Dorsolateral prefrontal cortex (tissue), 122 donors: ENCODE measurements at places on chromosomes 12 and 14. TPM values are rescaled to one million over a fixed set of nuclear protein-coding genes. Genes with fewer than 3 reads are reported as not detected.

- DNase-seq = no peak
These were observed 17.7 kb downstream of the SMCO2 start for GRCh38 chr12:27464220-27464554.

- no peak for DNase-seq
These were observed 80.6 kb upstream of the DICER1 start for GRCh38 chr14:95237958-95238340.

- DNase-seq = peak; percentile 46
These were observed 13.7 kb upstream of the TMEM106C start for GRCh38 chr12:47949441-47950341.

- no peak for DNase-seq
These were observed 48.4 kb downstream of the GTF2A1 start for GRCh38 chr14:81172353-81172752.

DNA sequence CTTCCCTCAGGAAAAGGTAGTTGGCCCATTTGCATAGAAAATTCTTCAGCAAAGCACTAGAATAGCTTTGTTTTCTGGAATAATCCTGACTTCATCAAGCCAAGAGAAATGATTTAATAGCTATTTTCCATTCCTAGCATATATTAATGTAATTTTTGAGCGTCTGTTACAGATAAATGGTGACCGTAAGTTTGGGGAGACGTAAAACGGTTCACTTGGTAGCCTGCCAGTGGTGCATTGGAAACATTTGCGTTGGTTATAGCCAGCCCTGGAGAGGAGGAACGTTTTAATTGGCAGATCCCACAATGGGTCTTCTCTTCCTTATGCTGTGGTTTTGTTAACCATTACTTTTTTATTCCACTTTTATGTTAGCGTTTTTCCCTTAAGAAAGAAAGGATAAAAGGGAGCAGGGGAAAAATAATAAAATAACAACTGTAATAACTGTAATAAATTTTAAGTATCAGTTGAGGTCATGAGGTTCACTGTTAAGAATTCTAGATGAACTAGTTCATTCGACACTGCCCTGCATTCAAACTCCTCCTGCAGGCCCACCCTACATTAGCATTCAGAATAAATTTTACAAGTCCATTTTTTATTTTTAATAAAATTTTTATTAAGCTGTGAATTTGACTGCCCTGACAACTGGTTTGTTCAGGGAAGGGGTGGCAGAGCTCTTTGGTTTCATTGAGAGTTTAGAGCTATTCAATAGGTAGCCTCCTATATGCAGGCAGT is 300.7 kb downstream of the ERC1 start:
- no peak for DNase-seq

GCH1 gene
- total RNA-seq = 3.7 TPM

NPFF gene
- total RNA-seq = not detected

DNA sequence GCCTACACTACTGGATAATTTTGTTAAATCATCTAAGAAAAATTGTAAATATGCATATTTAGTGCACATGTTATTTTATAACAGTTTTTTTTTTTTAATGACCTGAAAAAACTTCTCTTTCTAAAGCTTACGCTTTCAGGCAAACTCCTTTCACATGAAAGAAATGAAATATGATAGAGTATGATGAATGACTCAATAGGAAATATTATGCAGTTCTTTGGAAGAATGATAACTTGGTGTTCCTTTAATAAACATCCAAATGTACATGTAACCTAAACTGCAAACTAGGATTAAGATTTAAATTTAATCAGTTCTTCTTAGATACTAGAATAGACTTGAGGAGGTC is 136.6 kb downstream of the FGD4 start:
- DNase-seq = no peak

DNA sequence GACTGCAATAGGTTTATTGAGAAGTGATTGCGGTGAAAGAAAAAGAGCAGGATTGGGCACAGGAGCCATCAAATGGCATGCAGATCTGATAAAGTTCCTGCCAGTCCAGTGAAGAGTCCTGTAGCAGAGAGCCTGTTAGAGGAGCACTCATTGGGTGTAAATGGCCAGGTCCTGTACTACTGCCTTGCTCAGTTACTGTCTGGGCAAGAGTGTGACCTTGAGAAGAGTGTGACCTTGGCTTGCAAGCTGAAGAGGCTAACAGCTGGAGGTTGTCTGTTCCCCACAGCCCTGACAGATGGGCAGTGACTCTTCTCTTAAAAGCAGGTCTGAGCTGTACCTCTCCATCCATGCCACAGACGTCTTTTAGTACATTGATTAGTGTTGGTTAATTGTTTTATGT is 148.6 kb upstream of the SLC38A2 start:
- DNase-seq = no peak

GRCh38 chr12:66716522-66716921 is 37.6 kb upstream of the GRIP1 start:
- no peak for DNase-seq

- DNase-seq = no peak
These were observed 6.0 kb downstream of the STYX start for GRCh38 chr14:52735921-52736489.

ZBTB42 gene
- total RNA-seq = 0.66 TPM

AMDHD1 gene
- 0.69 TPM for total RNA-seq

GRCh38 chr14:70036665-70037064 is 152.1 kb downstream of the SLC8A3 start:
- DNase-seq = no peak

TAS2R10 gene
- total RNA-seq = 1.9 TPM

TSPAN19 gene
- total RNA-seq = 1.9 TPM

DNA sequence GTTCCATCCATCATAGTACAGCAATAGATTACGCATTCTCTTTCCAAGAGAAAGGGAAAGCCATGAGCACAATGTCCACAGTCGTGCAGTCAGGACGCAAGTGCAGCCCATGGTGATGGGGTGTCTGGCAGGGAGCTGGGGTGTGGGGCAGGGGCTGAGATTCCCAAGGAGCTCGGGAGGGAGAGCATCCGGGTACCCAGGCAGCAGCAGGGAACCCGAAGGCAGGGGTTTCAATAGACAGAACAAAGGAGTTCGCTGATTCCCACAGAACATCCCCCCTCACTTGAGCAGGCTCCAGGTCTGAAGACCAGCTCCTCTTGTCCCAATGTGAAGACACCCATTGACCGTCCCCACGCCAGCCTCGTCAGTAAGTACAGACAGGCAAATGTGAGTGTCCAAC is 13.5 kb downstream of the ANHX start:
- no peak for DNase-seq

SERPINA6 gene
- not detected for total RNA-seq

- DNase-seq = no peak
These were observed 452.7 kb downstream of the BCL11B start for GRCh38 chr14:98819132-98819866.

GRCh38 chr14:104633276-104634137 is 28.9 kb upstream of the TMEM179 start:
- peak; percentile 80 for DNase-seq

DNA sequence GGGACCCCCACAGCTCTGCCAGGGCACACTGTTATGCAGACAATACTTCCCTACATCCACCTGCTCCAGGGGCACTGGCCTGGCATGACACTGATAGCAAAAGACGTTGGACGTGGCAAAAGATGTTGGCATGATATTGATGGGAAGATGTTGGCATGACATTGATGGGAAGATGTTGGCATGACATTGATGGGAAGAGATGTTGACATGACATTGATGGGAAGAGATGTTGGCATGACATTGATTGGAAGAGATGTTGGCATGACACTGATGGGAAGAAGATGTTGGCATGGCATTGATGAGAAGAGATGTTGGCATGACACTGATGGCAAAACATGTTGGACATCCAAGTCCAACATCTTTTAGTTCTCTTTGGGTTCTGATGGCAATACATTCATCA is 11.4 kb upstream of the DEGS2 start:
- no peak for DNase-seq

KRT71 gene
- total RNA-seq = not detected

EML5 gene
- total RNA-seq = 12.1 TPM

DNA sequence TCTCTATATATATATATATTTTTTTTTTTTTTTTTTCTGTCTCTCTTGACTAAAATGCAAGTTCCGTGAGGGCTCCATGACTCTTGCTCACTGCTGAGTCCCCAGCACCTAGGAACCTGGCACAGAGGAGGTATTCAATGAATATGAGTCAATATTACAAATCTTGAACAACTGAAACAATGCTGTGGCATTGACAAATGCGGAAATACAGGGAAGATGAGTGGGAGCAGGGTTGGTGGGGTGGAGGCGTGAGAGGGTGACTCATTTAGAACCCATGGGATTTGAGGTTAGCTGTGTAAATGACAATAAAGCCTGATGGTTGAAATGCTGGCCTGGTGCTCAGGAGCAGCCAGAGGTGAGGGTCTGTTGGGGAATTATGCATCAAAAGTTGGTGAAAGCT is 121.7 kb upstream of the FUT8 start:
- DNase-seq = no peak

GRCh38 chr14:71230897-71231296 is 323.6 kb downstream of the PCNX1 start:
- no peak for DNase-seq

DNA sequence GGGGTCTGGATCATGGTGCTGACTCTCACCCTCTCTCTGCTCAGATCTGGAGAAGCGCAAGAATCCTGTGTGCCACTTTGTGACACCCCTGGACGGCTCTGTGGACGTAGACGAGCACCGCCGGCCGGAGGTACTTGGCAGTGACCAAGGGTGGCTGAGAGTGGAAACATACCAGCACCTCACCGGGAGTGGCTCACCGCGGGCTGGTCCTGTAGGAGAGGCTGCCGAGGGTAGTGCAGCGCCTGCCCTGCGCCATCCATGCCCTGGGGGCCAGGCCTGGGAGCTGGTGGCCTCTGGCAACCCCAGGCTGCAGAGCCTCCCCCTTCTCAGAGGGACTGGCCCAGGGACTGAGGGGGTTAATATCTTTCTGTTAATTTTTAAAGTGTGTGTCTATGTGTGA is 46.2 kb downstream of the IL31 start:
- DNase-seq = no peak

- no peak for DNase-seq
These were observed 97.5 kb downstream of the LRRC74A start for GRCh38 chr14:76923431-76924370.

DNA sequence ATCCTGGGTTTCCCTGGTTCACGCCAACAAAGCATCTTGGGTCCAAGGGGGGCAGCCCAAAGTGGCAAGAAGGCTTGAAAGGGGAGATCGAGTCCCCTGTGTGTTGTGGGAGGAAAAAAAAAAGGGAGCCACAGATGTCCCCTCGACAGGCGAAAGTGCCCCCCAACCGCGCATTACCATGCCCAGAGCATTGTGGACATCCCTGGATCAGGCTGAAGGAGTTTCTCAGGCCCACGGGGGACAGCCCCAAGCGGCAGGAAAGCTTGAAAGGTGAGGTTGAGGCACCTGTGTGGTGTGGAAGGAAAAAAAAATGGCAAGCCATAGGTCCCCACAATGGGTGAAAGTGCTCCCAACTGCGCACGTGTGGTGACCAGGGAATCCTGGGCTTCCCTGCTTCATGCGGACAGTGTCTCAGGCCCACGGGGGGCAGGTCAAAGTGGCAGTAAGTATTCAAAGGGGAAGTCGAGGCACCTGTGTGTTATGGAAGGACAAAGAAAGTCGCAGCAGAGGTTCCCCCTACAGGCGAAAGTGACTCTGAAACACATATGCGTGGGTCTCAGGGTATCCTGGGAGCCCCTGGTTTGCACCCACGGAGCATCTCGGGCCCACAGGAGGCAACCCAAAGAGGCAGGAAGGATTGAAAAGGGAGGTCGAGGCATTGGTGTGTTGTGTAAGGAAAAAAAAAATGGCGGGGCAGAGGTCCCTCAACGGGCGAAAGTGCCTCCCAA is 580.1 kb downstream of the ALG10 start:
- DNase-seq = peak; percentile 12

- DNase-seq = no peak
These were observed 46.8 kb upstream of the GPATCH2L start for GRCh38 chr14:76104802-76105355.

DNA sequence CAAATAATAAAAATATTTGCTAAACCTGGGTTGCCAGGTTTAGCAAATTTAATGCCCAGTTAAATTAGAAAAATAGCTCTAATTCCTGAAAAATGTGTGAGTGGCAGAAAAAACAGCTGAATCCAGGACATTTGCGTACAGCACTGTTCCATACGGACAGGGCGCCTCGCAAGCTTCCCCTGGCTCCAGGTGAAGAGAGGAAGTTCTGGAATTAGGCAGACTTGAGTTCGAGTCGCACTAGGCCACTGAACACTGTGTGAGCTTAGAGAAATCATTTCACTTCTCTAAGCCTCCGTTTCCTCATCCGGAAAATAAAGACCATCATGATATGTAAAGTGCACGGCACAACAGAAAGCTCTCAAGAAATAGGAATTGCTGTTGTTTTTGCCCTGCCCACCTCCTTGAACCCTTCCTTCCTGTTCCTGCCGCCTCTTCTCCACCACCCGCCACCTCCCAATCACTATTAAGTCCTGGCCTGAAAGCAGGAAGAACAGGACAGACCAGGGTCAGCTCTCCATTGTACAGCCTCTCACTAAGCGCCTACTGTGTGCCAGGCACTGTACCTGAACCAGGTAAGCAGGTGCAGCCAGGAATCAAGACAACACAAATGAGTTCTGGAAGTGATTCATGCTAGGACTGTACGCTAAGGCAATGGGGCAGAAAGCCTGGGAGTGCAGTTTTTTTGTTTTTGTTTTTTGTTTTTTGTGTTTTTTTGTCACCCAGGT is 763 bp upstream of the PHETA1 start:
- DNase-seq = no peak

HAL gene
- total RNA-seq = not detected
